ENCODE measurements at places on chromosomes 1 and 21.

GRCh38 chr21:28725396-28725795, 267.3 kb downstream of the LTN1 start:
- no peak for DNase-seq

GRCh38 chr1:53303726-53304515, 23.9 kb downstream of the LRP8 start:
- no peak for DNase-seq

DNA sequence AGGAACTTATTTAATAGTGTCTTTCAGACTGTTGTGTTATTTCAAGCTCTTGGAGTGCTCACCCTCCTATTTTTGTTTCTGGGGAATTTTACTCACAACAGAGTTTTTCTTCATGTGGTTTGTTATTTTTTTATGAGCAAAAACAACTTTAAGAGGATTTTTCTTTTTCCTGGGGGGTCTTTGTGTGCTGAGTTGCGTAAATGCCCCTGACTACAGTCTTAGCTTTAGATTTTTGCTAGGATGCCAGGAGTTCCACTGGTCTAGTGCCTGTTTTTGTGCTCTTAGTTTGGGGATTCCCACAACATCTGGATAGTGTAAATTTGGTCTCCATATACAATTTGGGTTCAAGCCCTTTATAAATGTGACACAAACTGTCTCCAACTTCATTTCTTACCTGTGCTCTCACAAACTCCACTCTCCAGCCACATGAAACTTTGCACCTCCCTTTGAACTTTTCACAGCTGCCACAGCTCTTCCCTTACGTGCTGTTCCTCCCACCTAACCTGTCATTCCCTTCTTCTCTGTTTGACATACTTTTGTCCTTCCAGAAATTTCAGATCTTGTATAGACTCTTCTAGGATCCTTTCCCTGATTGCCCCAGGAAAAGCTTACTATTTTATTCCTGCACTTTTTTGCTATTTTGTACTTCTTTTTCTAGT, 180.2 kb downstream of the CRB1 start:
- DNase-seq: no peak

DNA sequence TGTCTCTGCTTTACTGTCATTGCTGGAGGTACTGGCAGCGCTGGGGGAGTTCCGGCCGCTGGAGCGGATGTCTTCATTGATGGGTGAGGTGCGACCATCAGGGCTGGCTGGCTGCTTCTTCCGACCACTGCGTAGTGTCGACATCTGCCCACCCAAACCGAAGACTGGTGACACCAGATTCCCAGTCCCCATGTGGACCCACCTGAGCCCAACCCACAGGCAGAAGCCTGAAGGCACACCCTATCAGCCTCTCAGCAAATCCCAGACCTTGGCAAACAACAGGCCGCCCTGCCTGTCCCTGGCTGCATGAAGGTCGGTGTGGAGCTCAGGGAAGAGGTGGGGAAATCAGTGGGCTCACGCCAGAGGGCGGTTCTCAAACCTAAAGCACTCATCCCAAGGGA, 44.8 kb downstream of the SLC45A1 start:
- DNase-seq: no peak

DNA sequence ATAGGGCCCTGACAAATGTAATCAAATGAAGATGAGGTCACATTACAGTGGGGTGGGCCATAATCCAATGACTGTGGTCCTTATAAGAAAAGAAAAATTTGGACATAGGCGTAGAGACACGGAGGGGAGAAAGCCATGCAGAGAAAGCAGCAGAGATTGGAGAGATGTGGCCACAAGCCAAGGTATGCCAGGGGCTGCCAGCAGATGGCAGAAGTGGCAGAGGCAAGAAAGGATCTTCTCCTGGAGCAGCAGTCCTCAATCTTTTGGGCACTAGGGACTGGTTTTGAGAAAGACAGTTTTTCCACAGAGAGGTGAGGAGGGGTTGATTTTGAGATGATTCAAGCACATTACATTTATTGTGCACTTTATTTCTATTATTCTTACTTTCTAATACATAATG, 355.1 kb downstream of the NPHP4 start:
- DNase-seq: no peak

GRCh38 chr1:66618390-66618789, 84.4 kb downstream of the SGIP1 start:
- no peak for DNase-seq

- DNase-seq: no peak
Observed at GRCh38 chr1:50346621-50347020, 76.6 kb downstream of the DMRTA2 start.

DNA sequence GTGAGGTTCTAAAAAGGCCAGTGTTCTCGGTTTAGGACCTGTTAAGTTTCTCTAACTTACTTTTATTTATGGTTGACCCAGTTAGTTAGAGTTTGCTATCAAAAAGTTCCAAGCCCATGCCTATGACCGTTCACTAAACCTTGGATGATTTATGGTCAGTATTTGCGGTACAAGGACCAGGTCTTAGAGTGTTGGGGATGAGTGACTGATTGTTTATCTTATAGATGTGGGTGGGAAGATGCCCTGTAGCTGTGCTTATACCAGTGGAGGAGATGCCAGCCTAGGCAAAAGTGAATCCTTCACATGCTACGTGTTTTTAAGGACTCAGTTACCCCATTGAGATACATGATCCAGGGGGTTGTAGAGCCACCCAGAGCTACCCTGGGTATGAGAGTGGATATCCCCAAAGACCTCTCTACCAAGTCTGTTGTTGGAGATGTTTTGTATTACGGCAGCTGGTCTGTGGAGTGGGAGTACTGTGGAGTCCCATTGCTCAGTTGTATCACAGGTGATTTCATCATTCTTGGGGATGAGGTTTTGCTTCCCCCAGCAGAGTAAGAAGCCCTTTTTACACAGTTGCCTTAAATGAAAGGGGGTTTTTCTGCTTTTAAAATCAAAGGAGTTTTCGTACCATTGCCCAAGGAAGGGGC, 2.1 kb downstream of the SLC22A15 start:
- DNase-seq: no peak

DNA sequence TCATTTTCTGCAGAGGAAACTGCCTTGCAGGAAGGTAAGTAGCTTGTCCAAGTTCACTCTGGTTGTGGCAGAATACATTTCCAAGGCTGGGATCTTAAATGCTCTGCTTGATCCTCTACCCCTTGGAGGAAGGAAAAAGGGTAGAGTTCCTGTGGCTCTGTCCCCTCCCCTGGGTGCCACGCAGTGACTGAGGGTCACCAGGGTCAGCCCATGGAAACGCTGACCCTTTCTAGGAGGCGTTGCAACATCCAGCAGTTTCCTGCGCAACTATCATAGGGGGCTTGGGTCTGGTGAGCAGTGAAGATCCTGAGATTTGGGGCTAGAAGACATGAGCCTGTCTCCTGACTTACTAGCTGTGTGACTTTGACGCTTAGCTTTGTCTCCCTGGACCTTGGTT, 29.4 kb upstream of the EPS8L3 start:
- no peak for DNase-seq

GRCh38 chr1:118984722-118985639, 3.2 kb downstream of the TBX15 start:
- DNase-seq: no peak

GRCh38 chr1:231965615-231966014, 339.0 kb downstream of the DISC1 start:
- no peak for DNase-seq

DNA sequence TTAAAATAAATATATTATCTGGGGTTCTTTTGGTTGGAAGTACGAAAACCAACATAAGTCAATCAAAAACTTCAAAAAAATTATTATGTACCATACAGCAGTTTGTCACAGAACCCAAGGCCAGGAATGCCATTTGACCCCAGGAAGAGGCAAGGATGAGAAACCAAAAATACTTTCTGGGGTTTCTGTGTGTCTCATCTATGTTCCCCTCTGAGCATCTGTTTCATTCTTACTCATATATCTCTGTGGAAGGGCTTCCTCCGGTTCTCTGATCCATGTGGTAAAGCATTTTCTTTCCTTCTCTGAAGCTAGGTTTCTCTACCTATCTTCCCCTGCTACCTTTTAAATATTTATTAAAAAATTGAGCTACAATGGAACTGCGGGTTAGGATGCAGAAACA, 9.8 kb upstream of the FCRL1 start:
- no peak for DNase-seq

- no peak for DNase-seq
Observed at GRCh38 chr1:48026701-48027532, 29.7 kb upstream of the TRABD2B start.

DNA sequence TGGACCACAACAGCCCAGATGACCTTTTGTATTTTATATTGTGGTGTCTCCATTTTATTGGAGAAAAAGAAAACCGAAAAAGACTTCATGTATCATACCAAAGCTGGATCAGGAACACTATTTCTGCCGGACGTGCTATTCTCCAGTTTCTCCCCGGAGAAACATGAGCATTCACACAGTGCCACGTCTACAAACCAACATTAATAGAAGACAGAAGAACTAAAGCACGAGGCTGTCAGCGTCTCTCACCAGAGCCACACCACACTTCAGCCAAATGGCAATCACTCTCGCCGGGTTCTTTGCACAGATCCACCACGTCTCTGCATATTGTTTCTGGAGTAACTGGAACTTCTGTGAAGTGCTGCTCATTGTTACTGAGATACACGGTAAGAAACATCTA, 24.8 kb downstream of the TP53BP2 start:
- DNase-seq: no peak

- DNase-seq: peak; percentile 50
Observed at GRCh38 chr1:231162297-231162969, 575 bp downstream of the TRIM67 start.

GRCh38 chr1:228344631-228345072, 62.0 kb downstream of the TRIM11 start:
- DNase-seq: no peak

DNA sequence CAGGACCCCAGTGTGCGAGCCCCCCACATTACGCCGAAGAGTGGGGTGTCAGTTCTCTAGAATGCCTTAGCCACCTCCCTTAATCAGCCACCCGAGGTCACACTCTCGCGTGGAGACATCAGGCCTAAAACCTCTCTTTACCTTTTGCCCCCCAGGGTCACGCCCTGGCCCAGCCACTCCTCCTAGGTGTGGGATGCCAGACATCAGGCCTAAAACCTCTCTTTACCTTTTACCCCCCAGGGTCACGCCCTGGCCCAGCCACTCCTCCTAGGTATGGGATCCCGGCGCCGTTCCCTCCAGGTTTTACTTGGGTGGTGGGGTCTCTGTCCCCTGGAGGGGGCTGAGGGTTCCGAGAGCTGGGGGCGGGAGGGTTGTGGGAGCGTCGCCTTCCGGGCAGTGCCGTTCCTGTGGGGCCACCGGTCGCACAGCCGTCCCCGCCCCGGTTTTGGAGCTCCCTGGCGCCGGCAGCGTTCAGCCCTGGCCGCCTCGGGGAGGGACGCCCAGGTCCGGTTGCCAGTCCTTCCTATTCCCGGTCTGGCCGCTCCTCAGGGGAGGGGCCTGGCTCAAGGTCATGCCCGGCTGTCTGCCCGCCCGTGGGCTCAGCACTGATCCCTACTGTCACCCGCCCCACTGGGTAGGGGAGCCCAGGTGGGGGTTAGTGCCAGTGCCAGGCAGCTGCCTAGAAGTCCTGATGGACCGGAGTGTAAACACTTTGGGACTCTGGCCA, 882 bp downstream of the VPS13D start:
- peak; percentile 36 for DNase-seq

GRCh38 chr1:211632808-211633523, 42.5 kb downstream of the NEK2 start:
- no peak for DNase-seq

DNA sequence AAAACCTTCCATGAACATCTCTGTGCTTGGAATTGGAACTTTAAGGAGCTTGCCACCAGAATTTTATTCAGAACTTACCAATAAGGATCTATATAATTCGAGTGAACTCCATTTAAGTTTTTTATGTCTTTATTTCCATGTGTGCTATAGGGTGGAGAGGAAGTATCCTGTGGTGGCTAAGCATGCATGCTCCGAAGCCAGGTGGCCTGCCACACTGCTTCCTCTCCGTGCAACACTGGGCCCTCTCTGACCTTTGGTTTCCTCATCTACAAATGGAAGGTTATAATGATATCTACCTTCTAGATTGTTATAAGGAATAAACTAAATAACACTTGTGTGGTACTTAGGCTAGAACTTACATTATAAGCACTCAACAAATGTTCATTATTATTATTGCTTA, 382.1 kb downstream of the PTPRC start:
- DNase-seq: no peak

DNA sequence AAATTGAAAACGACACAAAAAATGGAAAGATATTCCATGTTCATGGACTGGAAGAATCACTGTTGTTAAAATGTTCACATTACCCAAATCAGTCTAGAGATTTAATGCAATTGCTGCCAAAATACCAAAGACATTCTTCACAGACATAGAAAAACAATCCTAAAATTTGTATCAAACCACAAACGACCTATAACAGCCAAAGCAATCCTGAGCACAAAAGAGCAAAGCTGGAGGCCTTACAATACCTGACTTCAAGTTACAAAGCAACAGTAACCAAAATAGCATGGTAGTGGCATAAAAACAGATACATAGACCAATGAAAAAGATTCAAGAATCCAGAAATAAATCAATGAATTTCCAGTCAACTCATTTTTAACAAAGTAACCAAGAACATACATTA, 1077.3 kb downstream of the KCNT2 start:
- no peak for DNase-seq

DNA sequence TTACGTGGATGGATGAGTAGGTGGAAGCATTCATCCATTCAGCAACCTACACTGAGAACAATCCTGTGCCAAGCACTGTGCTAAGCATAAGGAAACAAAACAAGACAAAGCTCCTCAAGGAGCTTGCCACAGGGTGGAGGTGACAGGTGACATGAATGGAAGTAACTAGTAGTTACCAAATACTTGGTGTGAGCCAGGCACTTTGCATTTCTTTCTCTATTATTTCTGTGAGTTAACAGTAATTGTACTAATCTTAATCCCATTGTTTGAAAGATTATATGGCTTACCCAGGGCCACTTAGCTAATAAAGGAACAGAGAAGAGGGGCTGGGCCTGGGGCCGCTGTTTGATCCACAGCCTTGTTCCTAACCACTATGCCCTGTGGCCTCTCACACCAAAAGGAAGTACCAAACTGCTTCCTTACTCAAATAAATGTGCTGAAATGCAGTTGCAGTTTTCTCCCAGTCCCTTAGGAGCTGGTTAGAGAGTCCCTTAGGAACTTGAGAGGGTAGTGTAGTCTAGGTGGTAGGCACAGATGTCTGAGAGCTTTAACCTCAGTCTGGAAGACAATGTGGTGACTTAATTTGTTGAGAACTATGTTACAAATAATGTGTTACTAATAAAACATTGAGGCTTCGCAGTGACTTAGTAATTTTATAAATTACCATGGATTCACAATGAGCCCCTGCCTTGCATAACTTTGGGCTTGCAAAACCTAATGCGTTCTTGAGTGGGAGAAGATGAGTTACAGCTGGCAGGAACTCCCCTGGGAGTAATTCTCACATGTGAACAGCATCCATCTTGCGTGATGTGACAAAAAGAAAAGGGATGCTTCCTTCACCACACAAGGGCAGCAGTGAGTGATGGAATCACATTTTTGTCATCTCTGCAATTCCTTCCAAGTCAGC, 69.8 kb downstream of the MPZL1 start:
- no peak for DNase-seq

DNA sequence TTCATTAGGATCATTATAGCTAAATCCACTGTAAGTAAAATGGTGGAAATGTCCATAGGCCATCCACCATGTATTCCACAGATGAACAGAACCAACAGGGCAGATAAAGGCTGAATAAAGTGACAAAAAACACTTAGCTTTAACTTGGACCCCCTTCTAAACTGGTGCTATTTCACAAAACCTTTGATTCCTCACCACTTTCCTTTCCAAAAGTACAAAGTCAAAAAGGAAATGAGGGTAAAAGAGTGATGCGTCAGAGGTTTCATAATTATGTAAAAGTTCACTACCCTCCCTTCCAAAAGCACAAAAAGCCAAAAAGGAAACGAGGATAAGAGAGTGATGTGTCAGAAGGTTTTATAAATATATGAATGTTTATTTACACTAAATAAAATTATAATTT, 172.2 kb downstream of the TBX15 start:
- DNase-seq: no peak

Measured in GM12892 (cell line).